ENCODE measurements at places on chromosomes 7 and 10.

GRCh38 chr7:159098424-159098786 lies 46.3 kb downstream of the VIPR2 start:
- no peak for DNase-seq

- DNase-seq, result no peak
Observed at GRCh38 chr7:84900215-84900614, 286.6 kb downstream of the SEMA3D start.

DNA sequence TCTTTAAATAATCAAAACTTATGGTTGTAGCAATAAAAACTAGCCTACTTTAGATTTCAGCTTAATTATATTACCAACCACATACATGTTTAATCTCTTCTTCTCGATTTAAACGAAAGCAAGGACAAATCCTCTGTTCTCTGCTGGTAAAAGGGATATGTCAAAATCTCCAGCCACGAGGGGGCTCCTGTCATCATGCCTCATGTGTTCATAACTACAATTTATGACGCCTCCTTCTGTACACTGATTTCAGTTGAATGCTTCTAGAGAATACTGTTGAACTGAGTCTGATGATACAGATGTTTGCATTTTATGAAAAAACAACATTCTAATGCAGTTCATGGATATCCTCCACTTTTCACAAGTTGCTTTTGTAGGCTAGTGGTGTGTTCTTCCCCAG lies 220.0 kb upstream of the DPP6 start:
- no peak for DNase-seq

GRCh38 chr10:70584909-70585544 lies 17.5 kb downstream of the PRF1 start:
- no peak for DNase-seq

DNA sequence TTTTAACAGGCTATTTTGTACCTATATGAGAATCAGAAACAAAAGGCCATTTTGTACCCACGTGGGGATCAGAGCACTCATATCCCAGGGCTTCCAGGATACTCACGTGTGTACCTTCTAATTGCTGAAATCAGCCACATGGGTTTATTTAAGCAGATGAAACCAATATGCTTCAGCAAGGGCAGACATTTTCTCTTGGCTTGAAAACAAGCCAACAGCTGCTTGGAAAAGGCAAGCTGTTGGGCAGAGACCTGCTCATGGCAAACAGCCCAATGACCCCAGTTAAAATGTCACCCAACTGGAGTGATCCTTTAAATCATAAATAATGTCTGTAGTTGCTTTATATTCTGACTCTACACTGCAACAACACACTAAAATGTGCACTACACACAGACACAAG lies 26.5 kb upstream of the TOMM7 start:
- no peak for DNase-seq

- no peak for DNase-seq
Observed at GRCh38 chr7:116180302-116180701, 30.0 kb upstream of the TES start.

GRCh38 chr7:91127959-91128358 lies 136.3 kb upstream of the FZD1 start:
- DNase-seq, result no peak

DNA sequence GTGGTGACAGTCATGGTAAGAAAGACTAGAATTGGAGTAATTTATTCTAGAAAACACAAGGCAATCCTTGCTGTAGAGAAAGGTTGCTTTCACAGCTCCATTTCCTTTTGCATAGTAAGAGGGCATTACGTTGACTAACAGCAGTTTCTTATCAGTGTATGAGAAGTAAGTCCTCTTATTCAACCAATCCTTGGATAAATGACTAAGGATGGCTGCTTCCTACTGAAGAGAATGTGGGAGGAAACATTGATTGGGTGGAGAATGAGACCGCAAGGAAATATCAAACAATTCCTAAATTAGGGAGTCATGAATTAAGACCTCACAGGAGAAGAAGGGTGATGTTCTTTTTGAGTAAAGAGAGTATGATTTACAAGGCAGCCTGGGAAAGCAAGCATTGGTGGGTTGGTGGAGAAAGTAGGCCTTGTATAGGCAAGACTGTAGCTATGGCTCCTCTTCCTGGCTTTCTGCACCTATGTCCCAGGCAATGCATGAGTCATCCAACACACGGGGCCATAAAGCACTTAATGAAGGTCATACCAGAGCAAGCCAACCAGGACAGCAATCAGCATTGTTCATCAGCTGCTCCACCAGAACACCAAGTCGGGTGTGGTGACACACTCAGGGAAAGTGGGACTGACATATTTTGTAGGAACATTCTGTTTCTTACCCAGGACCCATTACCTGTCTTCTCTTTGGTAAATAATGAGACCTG lies 5.6 kb downstream of the MGAM start:
- no peak for DNase-seq

Measured in activated naive CD4-positive, alpha-beta T cell (primary cell).